Fibroblast of gingiva (primary cell): ENCODE measurements at places on chromosomes 12 and 14.

- no peak for DNase-seq
Observed at GRCh38 chr12:128763395-128763794, 60.4 kb downstream of the SLC15A4 start.

GRCh38 chr12:57341275-57341990, 89.4 kb downstream of the R3HDM2 start:
- no peak for DNase-seq

- no peak for DNase-seq
Observed at GRCh38 chr12:30466093-30466585, 229.5 kb downstream of the IPO8 start.

DNA sequence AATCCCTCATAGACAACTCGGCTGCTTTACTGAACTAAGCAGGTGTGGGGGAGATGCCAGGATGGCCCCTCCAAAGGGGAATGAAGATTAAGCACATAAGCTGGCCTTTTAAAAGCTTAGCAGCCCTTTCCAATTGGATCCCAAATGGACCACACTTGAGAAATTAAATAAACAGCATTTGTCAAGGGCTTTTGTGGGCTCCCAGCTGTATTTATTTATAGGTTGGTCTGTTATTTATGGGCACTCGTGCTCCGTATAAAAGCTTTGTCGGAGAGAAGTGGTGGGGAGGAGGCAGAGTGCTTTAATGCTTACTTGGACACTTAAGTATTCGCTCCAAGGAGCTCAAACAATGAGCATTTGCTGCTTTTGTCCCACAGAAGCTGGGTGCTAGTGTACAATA, 580.2 kb downstream of the MED13L start:
- DNase-seq, result no peak

DNA sequence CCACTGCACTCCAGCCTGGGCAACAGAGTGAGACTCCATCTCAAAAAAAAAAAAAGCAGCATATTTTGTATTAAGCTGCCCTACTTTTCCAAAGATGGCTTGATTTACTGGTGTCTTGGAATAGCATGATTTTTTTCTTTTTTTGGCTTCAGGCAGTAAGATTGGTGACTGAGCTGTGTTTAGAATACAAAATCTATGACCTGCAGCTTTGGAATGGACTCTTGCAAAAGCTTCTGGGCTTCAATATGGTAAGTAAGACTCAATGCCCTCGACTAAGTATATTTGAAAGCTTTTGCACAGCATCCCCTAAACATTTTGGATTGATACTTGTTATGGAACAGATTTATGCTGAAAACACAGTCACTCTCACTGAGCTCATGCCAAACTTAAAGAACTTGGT, 87.8 kb downstream of the KNTC1 start:
- peak; percentile 40 for DNase-seq

DNA sequence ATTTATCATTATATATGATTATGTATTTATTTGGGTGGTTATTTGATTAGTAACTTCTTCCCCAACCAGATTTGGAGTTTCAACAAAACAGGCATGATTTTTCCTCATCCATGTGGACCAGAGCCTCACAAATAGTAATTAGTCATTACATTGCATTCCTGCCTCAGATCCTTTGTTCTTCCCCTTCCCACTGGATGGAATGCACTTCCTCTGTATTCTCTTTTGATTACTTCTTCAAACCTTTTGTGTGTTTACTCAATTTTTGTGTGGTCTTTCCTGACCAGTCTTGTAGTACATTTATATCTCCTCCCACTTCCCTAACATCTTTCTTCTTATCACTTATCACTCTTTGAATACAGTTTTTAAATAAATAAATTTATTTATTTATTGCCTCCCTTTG, 15.5 kb downstream of the SYT1 start:
- DNase-seq, result no peak

DNA sequence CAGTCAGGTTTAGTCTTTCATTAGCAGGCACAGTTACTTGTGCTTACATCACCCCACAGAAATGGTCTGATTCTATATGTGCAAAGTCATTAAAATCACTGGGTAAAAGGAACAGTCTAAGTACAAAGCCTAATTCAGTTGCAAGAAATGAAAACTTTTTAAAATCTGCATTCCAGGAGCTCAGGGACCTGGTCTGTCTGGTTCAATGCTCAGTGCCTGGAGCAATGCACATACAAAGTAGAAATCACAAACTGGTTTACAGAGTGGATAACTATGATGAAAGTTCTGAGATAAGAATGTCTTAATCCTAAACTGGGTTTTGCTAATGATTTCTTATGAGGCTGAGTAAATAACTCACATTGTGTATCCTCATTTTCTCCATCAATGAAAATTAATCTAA, 28.7 kb downstream of the LMNTD1 start:
- no peak for DNase-seq

- no peak for DNase-seq
Observed at GRCh38 chr14:59321626-59321949, 133.1 kb downstream of the DAAM1 start.

DNA sequence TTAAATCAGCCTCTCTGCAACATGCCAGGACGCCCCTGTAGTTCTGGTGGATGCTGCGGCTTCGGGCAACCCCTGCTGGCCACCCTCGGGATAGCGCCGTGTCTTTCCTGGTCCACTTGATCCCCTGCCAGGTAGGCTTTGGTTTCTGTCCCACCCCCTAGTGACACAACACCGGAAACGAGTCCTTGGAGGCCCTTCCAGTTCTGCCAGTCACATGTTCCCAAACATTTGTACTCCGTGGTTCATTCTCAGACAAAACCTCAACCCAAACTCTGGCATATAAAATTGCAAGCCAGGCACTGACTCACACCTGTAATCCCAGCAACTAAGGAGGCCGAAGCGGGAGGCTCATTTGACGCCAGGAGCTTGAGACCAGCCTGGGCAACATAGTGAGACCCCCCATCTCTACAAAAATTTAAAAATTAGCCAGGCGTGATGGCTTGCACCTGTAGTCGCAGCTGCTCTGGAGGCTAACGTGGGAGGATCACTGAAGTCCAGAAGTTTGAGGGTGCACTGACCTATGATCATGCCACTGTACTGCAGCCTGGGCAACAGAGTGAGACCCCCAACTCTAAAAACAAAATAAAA, 37.0 kb downstream of the RASAL1 start:
- peak; percentile 86 for DNase-seq

DNA sequence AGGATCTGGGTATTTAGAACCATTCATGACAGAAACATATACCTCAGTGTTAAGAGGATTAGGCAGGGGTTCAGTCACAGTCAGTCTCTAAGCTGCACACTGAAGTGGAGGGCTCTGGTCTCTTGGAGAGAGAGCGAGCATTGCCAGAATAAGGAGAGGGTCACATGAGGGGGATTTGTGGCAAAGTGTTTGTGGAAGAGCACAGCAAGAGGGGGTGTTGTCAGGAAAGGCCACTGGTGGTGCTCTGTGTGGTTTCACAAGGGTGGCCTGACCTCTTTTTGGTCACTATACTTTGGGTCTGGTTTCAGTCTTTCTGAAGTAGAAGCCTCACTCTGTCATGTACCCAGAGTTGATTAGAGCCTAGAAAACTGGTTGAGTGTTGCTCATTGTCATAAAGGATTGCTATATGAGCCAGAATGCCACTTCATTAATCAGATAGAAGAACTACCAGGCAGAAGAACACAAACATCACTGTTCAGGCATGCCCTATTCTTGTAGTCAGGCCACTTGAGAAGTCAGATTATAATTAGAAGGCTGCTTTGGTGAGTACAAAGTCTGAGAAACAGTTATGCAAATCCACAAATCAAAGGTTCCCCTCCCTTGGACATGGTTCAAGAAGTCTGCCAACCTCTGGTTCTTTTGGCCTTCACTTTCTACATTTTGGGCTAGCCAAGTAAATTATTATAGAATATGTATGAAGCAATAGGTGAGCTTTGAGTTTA, 8.4 kb downstream of the TMEM19 start:
- DNase-seq, result peak; percentile 24

- no peak for DNase-seq
Observed at GRCh38 chr12:51926718-51927117, 19.4 kb downstream of the ACVRL1 start.

DNA sequence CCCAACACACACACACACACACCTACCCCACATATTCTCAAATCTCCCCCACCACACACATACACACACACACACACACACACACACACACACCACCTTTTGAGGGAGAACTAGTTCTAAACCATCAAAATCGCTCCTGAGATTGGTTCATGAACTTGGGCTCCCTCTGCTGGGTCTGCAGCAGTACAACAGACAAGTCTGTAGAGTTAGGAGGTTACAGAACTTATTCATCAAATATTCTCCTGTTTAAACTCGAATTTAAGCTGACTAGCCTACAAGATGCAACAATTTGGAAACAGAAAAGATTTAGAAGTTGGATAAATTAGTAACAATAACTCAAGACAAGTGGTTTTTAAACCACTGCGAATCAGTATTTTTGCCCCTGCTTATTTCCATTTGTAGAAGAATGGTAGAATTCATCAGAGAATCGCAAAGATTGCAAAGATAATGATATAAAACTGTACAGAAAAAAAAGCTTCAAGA, 136.4 kb upstream of the USP15 start:
- DNase-seq, result peak; percentile 38

DNA sequence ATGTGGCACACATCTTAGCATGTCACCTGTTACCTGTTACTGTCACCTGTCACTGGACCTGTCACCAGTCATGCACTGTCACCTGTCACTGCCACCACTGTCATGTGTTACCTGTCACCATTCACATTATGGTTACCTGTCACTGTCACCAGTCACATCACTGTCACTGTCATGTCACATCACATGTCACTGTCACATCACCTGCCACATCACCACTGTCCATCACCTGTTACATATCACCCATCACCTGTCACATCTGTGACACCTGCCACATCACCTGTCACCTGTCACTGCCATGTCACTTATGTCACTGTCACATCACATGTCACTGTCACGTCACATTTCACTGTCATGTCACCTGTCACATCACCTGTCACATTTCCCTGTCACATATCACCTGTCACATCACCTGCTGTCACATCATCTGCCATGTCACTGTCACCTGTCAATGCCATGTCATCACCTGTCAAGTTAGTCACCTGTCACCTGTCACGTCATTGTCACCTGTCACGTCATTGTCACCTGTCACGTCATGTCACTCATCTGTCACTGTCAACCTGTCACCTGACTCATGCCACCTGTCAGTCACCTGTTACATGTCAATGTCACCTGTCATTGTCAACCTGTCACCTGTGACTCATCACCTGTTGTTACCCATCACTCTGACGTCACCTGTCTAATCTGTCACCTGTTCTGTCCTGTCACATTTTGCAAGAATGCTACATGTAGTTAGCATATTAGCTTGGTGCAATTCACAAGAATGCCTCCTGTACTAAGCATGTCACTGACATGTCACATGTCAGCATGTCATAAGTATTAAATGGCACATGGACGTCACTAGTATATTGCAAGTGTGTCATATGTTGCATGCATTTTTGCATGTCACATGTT, 29.0 kb upstream of the TESC start:
- DNase-seq, result no peak

GRCh38 chr14:76769636-76770292, 8.5 kb downstream of the VASH1 start:
- no peak for DNase-seq

- DNase-seq, result no peak
Observed at GRCh38 chr12:57401165-57401564, 29.7 kb downstream of the R3HDM2 start.

DNA sequence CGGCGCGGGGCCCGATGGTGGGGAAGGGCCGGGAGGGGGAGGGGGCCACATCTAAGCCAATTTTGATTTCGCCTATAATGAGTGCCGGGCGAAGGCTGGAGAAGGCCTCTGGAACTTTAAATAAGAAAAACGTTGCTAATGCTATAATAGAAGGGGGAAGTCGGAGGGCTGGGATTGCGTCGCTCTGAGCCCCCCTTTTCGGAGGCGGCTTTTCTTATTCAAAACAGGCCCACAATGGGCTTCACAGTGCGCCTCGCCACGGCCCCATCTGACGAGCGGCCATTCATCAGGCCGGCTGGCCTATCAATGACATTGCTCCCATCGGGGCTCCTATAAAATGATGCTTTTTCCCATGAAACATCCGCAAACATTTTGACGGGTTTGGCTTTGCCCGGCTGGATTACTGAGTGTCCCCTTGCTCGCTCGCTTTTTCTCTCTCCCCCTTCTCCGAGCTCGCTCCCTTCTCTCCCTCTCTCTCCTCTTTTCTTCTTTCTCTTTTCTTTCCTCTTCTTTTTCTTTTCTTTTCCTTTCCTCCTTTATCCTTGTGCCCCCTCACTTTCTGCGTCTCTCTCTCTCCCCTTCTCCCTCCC, at the start of gene RFX4:
TSS of gene RFX4 (plus strand) at position 364 of the 590 bp plus-strand sequence. CDS start 317 bp downstream, outside the sequence.
- no peak for DNase-seq

DNA sequence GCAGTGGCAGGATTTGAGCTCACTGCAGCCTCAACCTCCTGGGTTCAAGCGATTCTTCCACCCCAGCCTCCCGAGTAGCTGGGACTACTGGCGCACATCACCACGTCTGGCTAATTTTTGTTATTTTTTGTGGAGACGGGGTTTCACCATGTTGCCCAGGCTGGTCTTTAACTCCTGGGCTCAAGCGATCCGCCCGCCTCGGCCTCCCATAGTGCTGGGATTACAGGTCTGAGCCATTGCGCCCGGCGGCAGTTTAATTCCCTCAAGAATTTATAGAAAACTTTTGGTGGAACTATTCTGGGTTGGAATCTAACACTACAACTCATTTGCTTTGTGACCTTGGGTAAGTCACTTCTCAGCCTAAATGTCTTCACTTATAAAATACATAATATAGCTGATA, 1.8 kb upstream of the SP1 start:
- no peak for DNase-seq

DNA sequence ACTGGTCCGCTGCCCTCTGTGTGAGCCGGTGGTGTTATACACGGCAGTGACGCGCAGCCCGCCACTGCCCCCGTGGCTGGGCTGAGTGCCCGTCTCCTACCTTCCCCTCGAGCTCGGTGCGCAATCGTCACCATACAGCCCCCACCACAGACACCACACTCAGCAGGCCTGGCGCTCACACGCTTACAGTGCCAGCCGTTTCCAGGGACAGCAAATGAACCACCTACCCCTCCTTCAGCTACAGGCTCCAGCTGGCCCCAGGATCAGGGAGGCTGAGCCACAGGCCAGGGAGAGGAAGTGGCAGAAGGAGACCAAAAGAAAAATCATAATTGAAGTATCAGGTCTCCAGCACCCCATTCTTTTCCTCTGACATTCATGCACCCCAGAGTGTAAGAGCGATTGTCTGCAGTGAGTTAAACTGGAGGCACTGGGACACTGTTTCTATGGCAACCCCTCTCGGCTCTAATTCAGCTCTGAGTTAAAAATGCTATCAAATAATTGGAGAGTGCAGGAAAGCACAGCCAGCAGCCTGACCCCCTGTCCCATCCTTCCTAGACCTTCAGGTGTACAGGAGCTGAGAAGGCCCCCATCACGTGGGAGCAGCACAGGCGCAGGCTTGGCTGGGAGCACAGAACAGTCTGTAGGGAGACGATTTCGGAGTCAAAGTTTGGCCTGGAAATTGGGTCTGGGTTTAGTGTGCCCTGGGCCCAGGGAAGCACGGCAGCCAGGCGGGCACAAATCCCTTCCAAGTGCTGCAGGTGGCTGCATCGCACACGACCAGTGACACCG, 18.0 kb downstream of the LRTM2 start:
- DNase-seq, result no peak

DNA sequence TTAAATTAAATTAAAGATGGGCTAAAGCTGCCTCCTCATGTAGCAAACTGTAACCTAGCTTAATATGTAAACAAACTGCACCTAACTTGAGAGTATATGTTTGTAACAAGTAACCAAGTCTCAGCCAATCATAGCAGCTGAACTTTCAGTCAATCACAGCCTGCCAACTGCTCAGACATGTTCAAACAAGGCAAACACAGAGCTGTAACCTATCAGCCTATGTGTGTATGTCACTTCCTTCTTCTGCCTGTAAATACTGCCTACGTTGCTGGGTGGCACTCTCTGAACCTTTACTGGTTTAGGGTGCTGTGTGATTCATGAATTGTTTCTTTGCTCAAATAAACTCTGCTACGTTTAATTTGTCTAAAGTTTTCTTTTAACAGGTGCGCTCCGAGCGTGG, 2.9 kb downstream of the SERPINA6 start:
- no peak for DNase-seq
